ENCODE measurements at places on chromosomes 13 and 19.

- no peak for DNase-seq
Measured at GRCh38 chr19:44893332-44894051, 2.4 kb downstream of the TOMM40 start.

DNA sequence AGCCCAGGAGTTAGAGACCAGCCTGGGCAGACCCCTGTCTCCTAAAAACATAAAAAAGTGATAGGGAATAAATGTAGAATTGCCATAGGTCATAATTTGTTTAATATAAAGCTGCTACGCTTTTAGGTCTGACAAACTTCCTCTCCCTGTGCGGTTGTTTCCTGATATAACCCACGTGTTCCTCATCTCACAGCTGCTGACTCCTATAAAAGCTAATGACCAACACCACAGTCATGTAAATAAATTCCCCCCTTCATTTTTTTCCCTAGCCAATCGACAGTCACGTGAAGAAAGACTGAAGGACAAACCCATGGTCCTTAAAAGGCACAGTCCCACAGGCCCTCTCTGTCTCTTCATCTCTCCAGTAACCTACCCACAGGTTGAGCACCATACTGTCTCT, 27.5 kb downstream of the ZNF266 start:
- DNase-seq = no peak

DNA sequence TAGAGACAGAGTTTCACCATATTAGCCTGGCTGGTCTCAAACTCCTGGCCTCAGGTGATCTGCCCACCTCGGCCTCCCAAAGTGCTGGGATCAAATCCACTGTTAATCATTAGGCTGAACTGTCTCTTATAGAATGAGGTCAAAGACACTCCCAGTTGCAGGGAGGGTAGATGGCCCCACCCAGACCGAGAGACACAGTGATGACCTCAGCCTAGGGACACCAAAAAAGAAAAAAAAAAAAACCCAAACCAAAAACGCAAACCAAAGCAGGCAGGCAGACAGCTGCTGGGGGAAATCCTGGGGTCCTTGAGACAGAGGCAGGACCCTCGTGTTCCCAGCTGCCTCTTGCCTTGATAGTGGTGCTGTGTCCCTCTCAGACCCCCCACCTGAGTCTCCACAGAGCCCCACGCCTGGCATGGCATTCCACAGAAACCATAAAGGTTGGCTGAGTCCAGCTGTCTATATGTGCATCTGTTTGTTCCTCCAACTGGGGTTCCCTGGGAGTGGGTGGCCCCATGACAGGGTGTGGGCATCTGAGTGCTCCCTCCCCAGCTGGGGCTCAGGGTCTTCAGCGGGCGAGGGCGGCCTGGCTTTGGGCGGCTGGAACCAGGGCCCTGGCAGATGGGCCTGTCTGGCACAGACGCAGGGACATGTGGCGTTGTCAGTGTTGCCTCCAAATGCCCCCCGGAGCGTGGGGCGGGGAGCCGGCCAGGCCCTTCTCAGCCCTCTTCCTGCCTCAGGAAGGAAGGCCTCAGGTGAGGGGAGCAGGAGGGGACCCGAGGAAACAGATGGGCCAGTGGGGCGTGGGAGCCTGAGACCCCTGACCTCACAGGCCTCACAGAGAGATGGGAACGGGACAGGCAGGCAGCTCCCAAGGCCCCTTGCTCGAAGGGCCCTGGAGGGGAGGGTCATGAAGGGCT, 5.2 kb downstream of the DAND5 start:
- DNase-seq = no peak

DNA sequence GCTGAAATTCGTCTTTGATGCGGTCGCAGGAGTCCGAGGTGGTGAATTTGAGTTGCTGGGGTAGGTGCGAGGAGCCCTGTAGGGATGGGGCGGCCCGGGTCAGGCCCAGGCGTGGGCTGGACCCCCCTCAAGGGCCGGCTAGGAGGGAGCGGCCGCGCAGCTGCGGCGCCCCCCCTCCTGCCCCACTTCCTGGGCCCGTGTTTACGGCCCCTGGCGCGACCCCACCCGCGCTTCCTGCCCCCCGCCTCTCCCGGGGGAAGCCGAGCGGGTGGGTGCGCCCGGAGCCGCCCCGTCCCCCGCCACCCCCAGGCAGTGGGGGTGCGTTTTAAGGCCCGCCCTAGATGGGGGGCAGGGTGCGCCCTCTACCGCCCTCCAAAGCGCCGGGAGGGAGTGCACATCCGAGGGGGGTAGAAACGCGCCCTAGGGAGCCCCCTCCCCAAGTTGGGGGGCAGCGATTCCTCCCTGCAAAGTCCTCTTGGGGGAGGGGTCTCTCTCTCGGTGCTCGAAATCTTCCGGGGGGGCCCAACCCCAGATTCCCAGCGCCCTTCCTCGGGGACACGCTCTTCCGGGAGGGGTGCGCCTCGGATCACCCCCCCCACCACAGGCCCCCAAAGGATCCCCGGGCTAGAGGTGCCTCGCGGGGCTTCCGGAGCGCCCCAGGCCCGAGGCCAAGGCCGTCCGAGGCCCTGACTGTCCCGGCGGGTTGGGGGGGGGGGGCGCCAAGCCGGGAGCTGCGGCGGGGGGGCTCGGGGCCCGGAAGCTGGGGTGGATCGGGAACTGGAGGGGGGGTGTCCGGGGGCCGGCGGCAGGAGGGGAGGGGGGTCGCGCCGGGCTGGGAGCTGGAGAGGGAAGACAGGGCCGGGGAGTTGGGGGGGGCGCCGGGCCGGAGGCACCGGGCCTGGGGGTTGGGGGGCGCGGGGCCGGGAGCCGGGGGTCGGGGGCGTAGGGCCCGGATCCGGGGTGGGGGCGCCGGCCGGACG, 823 bp downstream of the TLE5 start:
- DNase-seq = no peak

All from NCI-H187 (cell line).